Activated T-helper 9 cell treated with anti-CD3 and anti-CD28 coated beads, Interleukin-2, amount 50 U/mL, for 16 hours (primary cell): ENCODE measurements at places on chromosomes 7 and 10.

DNA sequence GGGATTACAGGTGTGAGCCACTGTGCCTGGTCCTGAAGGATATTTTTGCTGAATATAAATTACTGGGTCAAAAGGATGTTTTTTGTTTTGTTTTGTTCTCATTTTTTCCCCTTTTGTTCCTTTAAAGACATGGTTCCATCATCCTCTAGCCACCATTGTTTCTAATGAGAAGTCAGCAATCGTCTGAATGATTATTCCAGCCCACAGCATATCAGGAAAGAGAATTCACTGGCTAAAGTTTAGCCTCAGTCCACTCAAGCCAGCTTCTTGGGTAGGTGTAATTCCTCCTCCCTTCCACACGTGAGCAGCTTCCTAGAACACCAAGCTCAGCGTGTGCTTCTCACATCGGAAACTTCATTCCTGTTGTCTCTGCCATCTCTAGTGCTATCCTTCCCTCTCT is 112.8 kb upstream of the INSIG1 start:
- DNase-seq, result no peak

- no peak for DNase-seq
Measured at GRCh38 chr10:83536426-83536825, 602.9 kb upstream of the GHITM start.

- DNase-seq, result no peak
Measured at GRCh38 chr10:85284778-85285770, 956.7 kb downstream of the CCSER2 start.

DNA sequence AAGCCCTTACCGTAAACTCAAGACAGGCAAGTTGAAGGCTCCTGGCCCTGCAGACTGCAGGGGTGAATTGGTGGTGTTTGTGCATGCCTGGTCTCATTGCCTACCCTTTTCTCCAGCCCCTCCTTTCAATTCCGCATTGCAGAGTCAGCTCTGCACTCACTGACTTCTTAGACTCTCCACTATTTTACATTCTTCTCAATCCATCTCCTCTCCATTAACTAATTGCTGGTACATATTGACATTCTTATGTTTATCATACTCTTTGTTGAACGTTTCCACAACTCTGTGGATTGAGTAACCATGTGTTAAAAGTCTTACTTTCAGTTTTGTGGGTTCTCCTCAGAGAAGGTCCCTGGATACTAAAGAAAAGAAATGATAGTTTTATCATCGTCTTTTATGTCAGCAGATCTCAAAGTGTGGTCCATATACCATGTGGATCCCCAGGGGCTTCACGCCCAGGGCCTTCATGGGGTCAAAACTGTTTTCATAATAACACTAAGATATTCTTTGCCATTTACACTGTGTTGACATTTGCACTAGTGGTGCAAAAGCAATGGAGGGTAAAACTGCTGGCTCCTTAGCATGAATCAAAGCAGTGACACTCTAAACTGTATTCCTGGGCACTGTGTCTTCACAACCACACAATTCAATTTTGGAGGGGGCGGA is 135.4 kb upstream of the FZD1 start:
- no peak for DNase-seq

DNA sequence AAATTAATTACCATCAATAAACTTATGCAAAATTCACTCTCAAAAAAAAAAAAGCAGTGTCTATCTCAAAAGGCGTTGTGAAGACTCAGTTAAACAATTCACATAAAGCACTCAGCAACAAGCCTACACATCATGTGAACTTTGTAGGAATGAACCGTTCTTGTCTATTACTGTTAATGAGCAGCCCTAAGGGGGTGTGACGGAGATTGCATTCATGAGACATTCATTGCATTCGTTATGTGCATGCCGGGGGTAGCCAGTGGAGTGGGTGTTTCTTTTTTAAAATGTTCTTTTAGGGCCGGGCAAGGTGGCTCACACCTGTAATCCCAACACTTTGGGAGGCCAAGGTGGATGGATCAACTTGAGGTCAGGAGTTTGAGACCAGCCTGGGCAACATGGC is 193.0 kb downstream of the PRPF18 start:
- DNase-seq, result no peak

DNA sequence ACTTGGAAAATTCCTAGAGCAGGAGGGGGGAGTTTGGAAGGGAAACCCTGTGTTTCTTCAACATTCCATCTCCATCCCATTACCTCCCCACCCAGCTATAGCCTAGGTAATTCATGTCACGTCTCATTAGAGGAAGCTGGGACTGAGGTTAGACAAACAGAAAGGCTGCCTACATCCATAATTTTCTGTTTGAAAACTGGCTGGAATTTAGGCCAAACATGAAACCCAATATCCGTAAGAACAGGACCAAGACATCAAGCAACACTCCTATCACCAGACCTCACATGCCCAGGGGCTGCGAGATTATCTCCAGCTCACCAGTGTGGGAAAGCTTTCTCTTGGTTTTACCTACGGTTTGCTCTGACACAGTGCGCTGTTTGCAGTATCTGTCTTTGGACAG is 316.3 kb downstream of the FRMD4A start:
- DNase-seq, result no peak

DNA sequence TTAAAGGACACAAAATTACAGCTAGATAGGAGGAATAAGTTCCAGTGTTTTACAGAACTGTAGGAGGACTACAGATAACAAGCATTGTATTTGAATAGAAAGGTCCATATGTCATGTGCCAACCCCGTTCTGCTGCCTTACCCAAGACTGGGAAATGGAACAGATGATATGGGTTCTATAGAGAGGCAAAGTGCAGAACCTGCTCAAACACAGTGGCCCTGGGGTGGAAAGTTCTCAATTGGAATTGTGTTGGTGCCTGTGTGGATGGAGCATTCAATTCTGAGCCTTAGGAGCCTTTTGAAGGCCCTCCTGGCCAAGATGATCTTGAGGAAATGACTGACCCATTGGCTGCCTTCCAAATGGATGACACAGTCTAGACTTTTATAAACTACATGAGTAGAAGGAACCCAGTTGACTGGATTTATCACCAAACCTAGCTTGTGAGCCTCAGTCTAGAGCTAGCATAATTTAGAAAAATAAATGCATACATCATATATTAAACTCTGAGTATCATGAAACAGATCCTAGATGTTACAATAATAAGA is 4.1 kb upstream of the PRSS1 start:
- no peak for DNase-seq
